ENCODE measurements at places on chromosomes 3 and 15.

DNA sequence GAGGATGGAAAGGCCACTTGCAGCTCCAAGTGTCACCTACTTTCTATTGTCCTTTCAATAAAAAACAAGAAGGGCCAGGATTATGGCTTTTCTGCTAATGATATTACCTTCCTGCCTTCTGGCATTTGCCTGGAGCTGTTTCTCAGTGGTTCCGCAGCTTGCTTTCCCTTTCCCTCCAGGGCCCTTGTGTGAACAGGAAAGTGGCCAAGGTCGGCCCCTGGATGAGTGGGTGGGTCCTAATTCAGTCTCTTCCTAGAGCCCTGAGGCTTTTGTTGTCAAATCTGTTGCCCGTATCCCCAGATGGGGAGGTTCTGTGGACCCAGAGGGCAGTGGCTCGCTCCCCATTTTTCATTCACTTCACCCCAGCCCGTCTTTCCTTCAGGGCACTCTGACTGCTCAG is 64.2 kb upstream of the UMPS start:
- no peak for DNase-seq

DNA sequence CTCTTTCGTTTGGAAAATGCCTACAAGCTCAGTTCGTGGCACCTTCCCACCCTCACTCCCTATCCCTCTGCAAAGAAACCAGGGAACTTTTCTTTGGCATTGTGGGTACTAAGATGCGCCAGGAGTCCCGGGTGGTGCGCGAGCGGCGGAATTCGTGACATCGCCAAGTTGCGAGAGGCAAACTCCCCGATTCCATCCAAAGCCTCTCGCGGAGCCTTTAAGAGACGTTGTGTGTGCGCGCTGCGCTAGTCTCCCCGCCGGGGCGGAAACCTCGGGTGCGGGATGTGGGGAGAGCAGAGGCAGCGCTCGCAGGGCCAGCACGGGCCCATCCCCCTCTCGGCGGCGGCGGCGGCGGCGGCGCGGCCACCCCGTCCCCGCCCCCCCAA is 443 bp upstream of the NR2F2 start:
- DNase-seq: no peak

DNA sequence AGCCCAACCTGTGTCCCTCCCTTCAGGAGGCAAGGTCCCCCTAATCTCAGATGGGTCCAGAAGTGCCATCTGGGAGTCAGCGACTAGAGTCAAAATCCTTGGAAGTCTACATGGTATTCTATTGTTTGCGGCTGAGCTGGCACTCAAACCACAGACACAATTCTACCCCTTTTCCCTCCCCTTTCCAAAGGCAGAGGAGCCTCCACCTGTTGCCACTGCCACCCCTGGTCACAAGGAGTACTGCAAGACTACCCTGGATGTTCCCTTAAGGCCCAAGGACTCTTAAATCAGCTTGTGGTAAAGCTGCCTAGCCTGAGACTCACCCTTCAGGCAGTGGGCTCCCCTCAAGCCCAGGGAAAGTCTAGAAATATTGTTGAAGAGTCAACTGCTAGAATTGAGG is 4.3 kb upstream of the OR5H6 start:
- DNase-seq: no peak

DNA sequence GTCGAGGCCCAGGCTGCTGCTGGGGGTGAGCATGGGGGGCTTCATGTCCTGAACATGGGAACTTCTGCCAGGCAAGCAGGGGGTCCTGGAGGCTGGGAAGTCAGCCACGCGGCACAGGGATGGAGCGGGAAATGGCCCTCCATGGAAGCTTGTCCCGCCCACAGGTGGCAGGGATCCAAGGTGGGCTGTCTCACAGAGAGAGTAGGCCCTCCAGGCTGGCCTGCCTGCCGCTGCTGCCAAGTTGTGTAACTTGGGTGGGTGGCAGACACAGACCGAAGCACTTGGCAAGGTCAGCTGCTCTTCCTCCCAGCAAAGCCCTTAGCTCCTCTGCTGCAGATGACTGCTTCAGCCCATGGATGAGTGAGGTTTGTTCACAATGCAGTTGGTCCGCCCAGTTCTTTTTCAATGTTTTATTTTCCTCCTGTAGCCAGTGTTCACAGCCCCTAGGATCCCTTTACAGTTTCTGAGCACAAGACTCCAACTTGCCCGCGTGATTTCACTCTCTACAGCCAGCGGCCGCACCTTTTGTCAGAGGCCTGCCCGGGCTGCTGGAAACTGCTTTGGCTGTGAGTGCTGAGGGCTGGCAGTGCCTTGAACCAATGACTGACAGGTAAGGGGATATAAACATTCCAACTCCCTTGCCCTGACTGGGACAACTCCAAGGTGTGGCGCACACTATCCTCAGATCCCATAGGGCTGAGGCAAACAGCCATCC is 26.7 kb downstream of the HCN4 start:
- no peak for DNase-seq

DNA sequence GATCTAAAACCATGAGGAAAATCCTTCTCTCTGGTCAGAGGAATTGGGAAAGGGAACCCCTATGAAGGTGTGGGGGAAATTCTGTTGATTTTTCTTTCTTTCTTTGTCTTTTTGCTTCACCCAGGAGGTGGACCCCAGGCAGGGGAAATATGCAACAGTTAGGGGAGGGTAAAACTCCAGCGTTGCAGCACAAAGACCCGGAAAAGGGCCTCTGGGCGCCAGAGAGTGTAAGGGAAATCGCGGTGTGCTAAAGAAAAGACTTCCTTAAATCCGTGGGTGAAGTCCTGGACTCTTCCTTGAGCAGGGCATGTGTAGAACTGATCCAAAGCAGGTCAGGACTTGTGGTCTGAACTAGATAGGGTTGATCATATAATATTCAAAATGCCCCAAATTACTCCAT is 11.1 kb upstream of the TBC1D21 start:
- DNase-seq: no peak

DNA sequence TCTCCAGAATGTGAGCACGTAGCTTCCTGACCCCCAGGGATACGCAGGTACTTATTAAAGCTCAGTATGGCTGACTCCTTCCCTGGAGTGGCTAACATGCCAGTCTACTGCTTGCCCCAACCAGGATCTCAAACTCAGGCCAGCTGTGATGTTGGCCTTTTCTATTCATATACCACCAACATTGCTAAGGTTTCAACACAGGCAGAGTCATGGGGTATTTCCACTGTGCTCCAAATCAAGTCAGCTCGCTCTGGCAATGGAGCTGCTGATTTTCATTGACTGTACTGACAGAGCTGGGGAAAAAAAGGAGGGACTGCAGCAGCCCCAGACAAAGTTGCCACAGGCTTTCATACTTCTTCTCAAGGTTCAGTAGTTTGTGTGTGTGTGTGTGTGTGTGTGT is 87.0 kb downstream of the CFAP20DC start:
- DNase-seq: no peak

DNA sequence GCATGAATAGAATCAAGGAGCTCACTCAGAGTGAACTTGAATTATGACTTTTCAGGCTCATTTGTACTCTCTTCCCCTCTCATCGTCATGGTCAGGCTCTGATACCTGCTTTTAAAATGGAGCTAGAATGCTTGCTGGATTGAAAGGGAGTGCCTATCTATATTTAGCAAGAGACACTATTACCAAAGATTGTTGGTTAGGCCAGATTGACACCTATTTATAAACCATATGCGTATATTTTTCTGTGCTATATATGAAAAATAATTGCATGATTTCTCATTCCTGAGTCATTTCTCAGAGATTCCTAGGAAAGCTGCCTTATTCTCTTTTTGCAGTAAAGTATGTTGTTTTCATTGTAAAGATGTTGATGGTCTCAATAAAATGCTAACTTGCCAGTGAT is 9.6 kb downstream of the CCNDBP1 start:
- DNase-seq: no peak

Measured in stimulated activated CD8-positive, alpha-beta memory T cell treated with anti-CD3 and anti-CD28 coated beads, Interleukin-15, amount 100 ng/mL, for 4 hours (primary cell).